Common myeloid progenitor, CD34-positive (primary cell): ENCODE measurements at places on chromosomes 6 and 20.
A peak's percentile ranks its signal among the peaks of the same experiment; 100 is the strongest.

DNA sequence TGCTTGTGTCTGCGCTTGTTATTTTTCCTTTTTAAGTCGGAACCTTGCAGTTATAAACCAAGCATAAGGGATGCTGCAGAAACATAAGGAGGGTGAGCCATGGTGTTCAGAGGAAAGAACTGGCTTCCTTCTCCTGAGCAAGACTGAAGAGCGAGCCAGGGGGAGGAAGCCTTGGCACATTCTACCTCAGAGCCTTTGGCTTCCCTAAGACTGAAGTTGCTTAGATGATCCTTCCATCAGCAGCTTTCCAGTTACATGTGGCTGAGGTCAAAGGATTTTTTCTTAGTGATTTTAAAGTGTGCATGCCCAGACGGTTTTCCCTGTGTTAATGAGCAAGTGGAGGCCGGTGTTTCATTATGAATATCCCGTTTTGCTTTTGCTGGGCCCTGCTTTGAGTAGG lies 363.8 kb downstream of the DOK5 start:
- no peak for DNase-seq
- H3K27ac ChIP-seq, result no peak overlapping the region
- H3K4me1 ChIP-seq, result no peaks in the 10 kb centered on the region

DNA sequence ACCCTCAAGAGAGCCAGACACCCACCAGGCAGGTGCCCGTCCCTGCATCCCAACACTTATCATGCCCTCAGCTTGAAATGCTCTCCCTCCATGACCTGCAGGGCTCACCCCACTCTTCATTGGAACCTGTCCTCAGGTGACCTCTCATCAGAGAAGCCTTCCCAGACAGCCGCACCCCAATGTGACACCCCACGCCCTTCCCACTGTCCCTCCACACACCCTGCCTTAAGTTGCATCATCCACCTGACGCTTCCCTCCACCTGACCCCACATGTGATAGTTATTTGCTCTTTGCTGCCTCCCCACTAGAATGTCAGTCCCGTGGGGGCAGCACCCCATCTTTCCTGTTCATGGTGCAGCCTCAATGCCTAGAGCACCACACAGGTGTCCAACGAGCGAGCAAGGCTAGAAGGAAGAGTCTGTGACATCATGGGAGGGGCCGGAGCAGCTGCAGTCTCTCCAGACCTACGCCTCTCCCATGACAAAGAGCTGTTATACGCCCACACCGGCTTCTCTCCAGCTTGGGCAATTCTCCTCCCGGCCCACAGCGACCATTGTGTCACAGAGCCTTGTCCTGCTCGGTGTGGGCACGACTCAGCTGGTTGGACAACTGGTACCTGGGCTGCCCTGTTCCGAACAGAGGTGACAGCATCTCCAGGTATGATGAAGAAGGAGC lies 58.2 kb downstream of the NFATC2 start:
- H3K27ac ChIP-seq, result no peak overlapping the region
- no peaks in the 10 kb centered on the region for H3K4me1 ChIP-seq

GRCh38 chr6:28506807-28507475 lies 8.7 kb downstream of the GPX6 start:
- H3K36me3 ChIP-seq, result no peaks in the 10 kb centered on the region
- no peaks in the 10 kb centered on the region for H3K4me1 ChIP-seq
- H3K27me3 ChIP-seq, result peaks cover 3% of the 10 kb centered on the region
- no peak overlapping the region for H3K4me3 ChIP-seq
- peak; percentile 26 for DNase-seq

GRCh38 chr20:60206259-60206658 lies 248.0 kb downstream of the CDH26 start:
- no peaks in the 10 kb centered on the region for H3K27me3 ChIP-seq
- no peak overlapping the region for H3K4me3 ChIP-seq
- peak; percentile 65 for DNase-seq
- H3K36me3 ChIP-seq, result no peaks in the 10 kb centered on the region
- no peak overlapping the region for H3K27ac ChIP-seq
- H3K4me1 ChIP-seq, result peaks cover 9% of the 10 kb centered on the region

GRCh38 chr6:54846243-54846856 lies at the start of gene FAM83B:
Gene FAM83B, plus strand, starts transcription at chr6:54846771. Its CDS starts 23,476 bp downstream, at chr6:54870247.
- DNase-seq, result peak; percentile 29
- peak within 1 kb of the TSS; percentile 34 for H3K4me3 ChIP-seq
- peaks cover 10% of the 10 kb centered on the region for H3K27me3 ChIP-seq
- H3K36me3 ChIP-seq, result no peaks in the 10 kb centered on the region

GRCh38 chr6:54987633-54988290 lies 141.2 kb downstream of the FAM83B start:
- H3K4me1 ChIP-seq, result no peaks in the 10 kb centered on the region
- no peaks in the 10 kb centered on the region for H3K36me3 ChIP-seq
- H3K27ac ChIP-seq, result no peak overlapping the region
- no peak for DNase-seq
- no peaks in the 10 kb centered on the region for H3K27me3 ChIP-seq

DNA sequence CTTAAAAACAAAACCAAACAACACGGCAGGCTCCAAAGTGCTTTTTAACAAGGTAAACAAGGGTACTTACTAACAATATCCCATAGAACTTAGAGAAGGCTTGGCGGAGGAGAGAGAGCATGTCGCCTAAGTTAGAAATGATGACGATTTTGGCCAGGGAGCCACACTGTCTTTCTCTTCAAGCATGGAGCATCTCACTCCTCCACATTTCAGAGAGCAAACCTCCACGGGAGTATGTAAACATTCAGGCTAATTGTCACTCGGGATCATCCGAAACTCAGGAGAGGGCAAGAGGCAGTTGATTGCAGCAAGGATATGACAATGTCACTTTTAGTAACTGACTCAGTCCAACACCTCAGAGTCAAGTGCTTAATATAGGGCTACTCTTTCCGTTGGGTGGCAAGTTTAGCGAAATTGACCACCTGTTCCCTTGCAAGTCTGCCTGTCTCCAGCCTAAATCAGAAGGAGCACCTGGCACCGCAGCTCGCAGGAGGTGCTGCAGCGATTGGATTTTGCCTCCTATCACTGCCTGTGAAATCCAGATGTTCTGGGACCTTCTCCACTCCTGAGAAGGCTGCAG lies 65.8 kb upstream of the RPS6KA2 start:
- peaks cover 11% of the 10 kb centered on the region for H3K4me1 ChIP-seq
- H3K36me3 ChIP-seq, result no peaks in the 10 kb centered on the region
- peaks cover 3% of the 10 kb centered on the region for H3K27me3 ChIP-seq
- H3K4me3 ChIP-seq, result no peak overlapping the region
- H3K27ac ChIP-seq, result no peak overlapping the region
- DNase-seq, result no peak

DNA sequence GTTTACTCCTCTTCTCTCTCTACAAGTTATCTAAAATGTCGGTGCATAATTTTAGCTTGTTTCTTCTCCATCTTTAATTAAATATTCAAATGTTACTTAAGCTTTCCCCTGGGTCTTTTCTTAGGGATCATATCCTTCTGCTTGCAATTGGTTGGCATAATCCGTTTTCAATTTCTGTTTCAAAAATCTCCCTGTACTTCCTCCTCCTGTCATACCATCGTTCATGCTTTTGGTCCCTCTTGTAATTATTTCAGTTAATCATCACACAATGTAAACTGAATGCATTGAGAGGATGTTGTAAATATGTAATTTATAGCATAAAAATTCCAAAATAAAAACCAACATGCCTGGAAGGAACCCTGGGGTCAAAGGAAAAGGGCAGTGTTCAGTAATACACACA lies 189.2 kb upstream of the RAB32 start:
- peaks cover 9% of the 10 kb centered on the region for H3K4me1 ChIP-seq
- no peak overlapping the region for H3K4me3 ChIP-seq
- no peak overlapping the region for H3K27ac ChIP-seq
- H3K36me3 ChIP-seq, result no peaks in the 10 kb centered on the region
- DNase-seq, result no peak

DNA sequence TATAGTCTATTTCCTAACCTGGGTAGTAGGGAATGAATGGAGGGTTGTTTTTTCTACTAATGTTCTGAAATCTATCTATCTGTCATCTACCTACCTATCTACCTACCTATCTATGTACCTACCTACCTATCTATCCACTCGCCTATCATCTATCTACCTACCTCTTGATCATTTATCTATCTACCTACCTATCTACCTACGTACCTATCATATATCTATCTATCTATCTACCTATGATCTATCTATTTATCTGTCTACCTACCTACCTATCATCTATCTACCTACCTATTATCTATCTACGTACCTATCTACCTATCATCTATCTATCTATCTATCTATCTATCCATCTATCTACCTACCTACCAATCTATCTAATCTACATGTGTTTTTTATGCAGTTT lies 62.5 kb upstream of the PHACTR1 start:
- no peak overlapping the region for H3K27ac ChIP-seq
- peaks cover 52% of the 10 kb centered on the region for H3K4me1 ChIP-seq
- no peaks in the 10 kb centered on the region for H3K27me3 ChIP-seq
- H3K4me3 ChIP-seq, result no peak overlapping the region
- H3K36me3 ChIP-seq, result no peaks in the 10 kb centered on the region

DNA sequence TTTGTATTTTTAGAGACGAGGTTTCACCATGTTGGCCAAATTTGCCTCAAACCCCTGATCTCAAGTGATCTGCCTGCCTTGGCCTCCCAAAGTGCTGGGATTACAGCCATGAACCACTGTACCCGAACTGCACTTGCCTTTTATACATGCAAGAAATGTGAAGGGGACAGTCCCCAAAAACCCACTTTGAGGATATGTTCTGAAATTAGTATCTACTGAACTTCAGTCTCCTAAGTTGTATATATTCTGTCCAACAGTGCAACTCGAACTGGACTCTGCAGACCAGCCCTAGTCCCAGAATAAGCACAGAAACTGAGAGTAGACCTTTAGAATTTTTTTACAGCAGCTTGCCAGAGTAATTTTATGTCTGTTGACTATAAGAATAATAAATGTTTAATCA lies 28.5 kb downstream of the BACH2 start:
- H3K4me3 ChIP-seq, result no peak overlapping the region
- no peak for DNase-seq
- peaks cover 10% of the 10 kb centered on the region for H3K4me1 ChIP-seq
- no peaks in the 10 kb centered on the region for H3K27me3 ChIP-seq
- no peaks in the 10 kb centered on the region for H3K36me3 ChIP-seq
